ENCODE measurements at places on chromosomes 7 and 10. TPM values are rescaled to one million over a fixed set of nuclear protein-coding genes. Genes with fewer than 3 reads are reported as not detected.

Gene TMEM178B
- 5.2 TPM for total RNA-seq

DNA sequence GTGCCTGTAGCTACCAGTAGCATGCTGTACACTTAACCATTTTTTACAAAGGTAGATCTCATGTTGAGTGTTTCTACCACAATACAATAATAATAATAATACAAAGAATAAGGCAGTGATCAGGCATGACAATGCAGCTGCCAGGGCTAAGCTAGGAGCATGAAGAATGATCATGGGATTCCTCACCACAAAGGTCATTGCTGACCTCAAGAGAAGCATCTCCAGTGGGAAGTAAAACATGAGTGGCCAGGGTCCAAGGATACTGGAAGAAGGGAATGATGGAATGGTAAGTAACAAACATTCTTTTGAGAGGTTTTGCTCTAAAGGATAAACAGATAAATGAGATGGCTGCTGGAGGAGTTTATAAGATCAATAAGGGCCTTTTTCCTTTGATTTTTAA lies 591.1 kb downstream of the TNS3 start:
- H3K4me1 ChIP-seq, result no peaks in the 10 kb centered on the region
- H3K36me3 ChIP-seq, result no peaks in the 10 kb centered on the region
- no peak for DNase-seq
- no peak overlapping the region for H3K4me3 ChIP-seq

- H3K4me1 ChIP-seq, result no peaks in the 10 kb centered on the region
- no peak overlapping the region for H3K27ac ChIP-seq
These were observed 4.7 kb downstream of the UBTD1 start for GRCh38 chr10:97503406-97503805.

DNA sequence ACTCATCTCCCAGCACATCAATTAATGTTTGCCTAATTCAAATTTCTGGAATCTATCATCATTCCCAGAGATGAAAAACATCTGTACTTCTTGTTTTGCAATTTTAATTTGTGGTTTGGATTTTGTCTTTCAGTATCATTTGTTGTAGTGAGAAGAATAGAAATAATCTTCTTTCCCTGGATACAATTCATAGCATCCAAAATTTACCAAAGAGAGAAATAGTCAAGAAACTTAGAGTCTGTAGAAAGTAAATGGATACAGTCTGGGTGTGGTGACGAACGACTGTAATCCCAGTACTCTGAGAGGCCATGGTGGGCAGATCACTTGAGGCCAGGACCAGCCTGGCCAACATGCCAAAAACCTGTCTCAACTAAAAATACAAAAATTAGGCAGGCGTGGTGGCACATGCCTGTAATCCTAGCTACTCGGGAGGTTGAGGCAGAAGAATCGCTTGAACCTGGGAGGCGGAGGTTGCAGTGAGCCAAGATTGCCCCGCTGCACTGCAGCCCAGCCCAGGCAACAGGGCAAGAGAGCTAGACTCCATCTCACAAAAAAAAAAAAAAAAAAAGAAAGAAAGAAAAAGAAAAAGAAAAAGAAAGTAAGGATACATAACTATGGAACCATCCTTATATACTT lies 193.0 kb downstream of the RELN start:
- no peaks in the 10 kb centered on the region for H3K4me1 ChIP-seq
- DNase-seq, result no peak
- H3K27ac ChIP-seq, result no peak overlapping the region

DNA sequence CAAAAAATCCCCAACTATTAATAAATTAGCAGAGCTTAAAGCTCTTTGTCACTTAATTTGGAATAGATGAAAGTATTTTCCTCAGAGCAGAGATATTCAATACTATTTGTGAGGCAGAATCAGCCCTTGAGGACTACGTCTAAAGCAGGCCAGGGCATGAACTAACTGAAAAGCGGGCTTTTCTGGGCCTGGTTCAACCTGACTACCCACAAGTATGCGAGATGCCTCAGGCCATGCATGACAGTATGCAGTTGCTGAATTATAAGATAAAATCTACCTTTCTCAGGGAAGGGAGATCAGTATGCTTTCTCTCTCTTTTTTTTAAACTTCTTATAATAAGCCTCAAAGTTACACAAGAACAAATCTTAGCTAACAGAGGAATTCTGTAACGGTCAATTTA lies 20.1 kb downstream of the TMEM168 start:
- no peak overlapping the region for H3K4me3 ChIP-seq
- H3K27me3 ChIP-seq, result no peaks in the 10 kb centered on the region
- no peaks in the 10 kb centered on the region for H3K36me3 ChIP-seq
- DNase-seq, result peak; percentile 81

Measured in prostate gland (tissue), 2 donors.